ENCODE measurements at places on chromosomes 12 and 14.

DNA sequence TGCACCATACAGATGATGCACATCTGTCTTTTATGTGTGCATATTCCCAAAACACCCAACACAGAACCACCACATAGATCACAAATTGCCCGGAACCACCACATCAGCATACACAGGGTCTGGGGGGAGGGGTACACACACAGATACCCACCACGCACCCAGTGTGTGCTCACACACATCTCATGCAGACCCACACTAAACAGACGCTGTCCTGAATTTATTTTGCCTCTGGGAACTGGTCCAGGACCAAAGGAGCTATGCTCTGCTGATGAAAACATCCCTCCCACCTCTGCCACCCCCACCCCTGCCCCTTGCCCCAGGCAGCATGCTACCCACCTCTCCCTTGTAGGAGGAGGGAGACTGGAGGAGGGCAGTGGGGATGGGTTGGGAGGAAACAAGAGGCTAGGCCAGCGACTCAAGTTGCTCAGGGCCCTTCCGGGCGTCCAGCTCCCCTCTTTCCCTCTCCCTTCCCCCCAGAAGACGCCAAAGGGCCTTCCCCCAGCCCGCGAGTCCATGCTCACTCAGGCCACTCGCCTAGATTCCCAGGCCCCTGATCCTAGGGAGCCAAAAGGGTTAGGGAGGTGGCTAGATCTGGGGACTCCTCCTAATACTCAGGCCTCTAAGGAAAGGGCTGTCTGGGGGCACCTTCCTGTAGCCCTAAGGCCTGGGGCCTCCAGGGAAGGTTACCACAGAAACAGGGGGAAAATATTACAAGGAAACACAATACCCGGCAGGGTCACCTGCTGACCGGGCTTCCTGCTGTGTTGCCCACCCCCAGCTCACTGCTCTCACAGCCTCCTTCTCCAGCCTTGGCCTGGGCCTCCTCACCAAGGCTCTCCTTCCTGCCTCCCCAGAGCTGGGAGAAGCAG is 3.1 kb downstream of the HDAC7 start:
- no peak for DNase-seq

DNA sequence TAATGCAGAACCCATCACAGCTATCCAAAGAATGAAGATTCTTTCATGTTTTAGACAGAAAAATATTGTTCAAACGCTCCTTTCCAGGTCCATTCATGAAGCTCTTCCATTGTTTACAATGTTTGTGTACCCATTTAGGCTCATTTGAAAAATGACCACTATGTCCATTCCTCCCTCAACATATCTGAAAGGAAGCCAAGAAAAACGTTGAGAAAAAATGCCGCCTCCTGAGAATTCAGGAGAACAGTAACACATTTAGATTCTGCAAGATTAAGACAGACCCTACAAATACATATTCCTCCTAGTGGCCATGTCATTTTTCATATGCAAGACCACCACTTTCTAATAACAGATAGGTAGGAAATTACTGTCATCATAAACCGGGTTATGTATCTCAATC is 124.4 kb downstream of the SLC25A21 start:
- DNase-seq, result no peak

GRCh38 chr14:64591809-64592208 is 42.0 kb downstream of the PPP1R36 start:
- DNase-seq, result no peak

DNA sequence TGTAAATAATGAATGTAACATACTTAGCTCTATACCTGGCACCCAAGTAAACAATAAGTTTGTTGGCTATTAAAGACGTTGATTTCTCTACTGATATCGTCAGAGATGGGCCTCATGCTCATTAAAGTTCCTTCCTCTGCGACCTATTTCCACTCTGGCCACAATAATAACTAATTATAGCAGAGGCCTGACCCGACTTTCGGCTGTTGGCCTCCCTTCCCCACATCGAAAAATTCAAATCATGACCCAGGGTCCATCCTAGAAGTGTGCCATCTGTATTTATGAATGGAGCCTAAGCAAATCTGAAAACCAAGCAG is 321 bp upstream of the USP30 start:
- DNase-seq, result no peak

DNA sequence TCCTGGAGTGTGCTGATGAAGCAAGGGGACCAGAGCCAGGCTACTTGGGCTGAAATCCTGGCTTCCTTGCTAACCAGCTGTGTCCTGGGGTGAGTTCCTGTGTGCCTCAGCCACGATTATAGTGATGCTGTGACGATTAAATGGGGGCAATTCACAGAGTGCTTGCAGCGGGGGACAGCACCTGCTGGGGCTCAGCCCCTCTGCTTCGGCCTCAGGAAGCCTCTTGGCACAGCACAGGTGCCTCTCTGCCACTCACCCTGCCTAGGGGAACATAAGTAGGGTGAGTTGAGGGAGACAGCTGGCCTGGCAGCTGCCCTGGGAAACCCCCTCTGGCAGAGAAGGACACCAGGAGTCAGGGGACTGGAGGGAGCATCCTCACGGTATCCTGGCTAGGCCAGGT is 9.4 kb downstream of the KRT80 start:
- DNase-seq, result no peak

DNA sequence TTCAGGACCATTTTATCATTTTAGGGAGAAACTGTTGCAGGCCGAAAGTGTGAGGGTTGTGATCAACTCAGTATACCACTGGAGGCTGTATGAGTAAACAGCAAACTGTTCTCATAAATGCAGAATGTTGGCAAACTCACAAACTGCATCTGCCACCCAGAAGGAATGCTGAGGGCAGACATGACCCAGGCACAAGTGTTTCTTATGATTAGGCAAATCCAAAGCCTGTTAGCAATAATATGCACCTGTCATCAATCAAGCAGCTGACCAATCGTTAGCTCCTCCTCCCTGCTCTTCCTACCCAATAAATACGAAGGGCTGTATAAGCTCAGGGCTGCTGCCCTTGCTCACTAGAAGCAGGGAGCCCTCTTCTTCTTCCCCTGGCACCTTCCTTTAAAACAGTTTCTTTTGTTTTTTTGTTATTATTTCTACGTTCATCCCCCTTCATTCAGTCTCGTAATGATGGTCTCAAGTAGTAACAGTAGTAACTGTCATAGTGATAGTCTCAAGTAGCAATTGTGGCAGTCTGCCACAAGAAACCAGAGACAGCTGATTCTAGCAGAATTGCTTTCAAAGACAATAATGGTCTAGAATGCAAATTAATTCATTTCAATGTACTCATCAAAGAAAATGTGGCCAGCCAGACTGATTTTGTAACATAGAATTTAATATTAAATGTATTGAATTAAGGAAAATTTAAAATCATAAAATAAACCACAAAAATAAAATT is 15.2 kb upstream of the CCDC175 start:
- no peak for DNase-seq

DNA sequence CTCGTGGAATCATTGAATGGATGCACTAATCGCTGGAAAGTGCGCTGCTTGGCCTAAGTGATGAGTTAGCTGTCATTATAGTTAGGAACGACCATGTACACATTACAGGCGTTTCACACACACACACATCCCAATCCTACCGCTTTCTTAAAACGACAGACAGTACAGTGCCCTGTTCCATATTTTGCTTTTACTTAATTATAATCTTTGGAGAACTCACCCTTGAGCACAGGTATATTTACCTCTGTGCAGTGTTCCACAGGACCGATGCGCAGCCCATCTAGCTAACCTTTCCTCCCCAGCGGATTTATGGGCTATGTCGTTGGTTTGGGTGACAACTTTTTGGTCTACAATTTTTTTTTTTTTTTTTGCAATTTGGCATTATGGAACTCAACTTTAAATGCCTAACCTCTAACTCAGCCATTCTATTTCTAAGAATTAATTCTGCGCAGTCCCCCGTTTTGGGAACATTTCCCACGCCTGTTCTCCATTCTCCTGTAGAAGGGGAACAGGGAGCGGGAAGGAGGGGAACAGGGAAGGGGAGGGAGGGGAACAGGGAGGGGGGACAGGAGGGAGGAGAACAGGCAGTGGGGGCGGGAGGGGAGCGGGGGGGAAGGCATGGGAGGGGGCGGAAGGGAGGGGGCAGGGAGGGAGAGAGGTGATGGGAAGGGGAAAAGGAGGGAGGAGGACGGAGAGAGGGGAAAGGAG is 663 bp upstream of the ULK1 start:
- peak; percentile 31 for DNase-seq

GRCh38 chr12:32891956-32892355 is 4.6 kb downstream of the PKP2 start:
- DNase-seq, result peak; percentile 64

- DNase-seq, result no peak
Observed at GRCh38 chr14:64906022-64906421, 8.2 kb upstream of the CHURC1 start.

DNA sequence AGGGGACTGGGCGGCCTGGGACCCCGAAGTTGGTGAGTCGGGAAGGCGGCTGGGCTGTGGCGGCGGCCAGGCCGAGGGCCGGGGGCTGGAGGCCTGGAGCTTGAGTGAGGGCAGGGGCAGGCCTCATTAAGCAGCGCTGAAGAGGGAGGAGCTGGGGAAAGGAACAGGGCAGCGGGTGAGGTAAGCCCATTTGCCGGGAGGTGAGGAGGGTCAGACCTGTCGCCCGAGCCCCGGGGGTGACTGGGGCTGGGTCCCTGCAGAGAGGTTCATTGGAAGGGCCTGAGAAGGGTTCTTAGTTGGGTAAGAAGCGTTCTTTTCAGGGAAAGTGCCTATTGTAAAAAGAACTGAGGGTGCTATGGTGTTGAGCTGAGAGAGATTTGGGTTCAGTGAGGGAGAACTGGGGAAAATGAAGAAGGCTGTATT is 441 bp downstream of the RAB5B start:
- DNase-seq, result peak; percentile 29

DNA sequence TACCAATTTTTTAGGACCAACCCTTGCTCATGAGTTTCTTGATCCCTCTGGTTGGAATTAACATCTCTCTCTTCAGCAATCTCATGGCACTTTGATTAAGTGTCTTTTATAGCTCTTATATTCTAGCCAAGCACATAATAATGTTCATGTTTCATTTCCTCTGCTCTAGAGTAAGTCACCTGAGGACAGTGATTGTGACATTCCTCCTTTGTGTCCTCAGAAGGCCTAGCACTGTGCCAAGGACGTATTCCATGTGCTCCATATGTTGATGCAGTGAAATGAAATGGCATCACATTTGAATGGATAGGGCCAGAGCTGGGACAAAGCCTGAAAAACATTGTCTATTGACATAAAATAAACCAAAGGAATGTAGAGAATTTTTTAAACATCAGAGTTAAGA is 322.8 kb upstream of the PRICKLE1 start:
- DNase-seq, result no peak

GRCh38 chr12:100984796-100985195 is 190.2 kb downstream of the ANO4 start:
- no peak for DNase-seq

DNA sequence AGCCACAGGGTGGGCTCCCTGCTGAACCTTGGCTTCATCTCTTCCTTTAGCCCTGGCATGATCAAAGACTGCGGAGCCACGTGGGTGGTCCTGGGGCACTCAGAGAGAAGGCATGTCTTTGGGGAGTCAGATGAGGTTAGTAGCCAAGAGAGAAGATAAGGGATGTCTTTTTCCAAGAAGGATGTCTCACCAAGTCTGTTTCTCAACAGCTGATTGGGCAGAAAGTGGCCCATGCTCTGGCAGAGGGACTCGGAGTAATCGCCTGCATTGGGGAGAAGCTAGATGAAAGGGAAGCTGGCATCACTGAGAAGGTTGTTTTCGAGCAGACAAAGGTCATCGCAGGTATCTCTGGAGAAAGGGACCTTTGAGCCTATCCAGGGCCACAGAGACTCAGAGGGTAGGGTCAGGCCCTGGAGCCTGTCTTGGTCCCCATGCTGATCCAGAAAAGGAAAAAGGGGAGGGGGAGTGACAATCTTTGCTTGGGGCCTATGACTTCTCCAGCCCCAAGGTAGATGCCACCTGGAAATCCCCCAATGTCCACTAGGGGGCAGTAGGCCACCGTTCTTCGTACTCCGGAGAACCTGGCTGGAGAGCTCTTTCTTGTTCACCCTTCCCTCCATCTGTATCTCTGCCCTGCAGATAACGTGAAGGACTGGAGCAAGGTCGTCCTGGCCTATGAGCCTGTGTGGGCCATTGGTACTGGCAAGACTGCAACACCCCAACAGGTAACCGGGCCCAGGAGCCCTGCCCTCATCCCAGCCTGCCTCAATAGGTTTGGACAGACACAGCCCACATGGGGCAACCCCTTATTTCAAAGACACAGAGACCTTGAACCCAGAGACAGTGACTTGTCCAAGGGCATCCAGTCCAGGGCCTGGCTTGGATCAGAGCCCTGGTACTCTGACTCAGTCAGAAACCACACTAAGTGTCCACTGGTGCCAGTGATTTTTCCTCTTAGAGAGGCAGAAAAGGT is 2.0 kb downstream of the TPI1 start:
- DNase-seq, result peak; percentile 61
